Daoy (cell line): ENCODE measurements at places on chromosomes 2 and 18. TPM values are rescaled to one million over a fixed set of nuclear protein-coding genes. Genes with fewer than 3 reads are reported as not detected.

- DNase-seq: no peak
These were observed 26.2 kb downstream of the TRAF3IP1 start for GRCh38 chr2:238346544-238346943.

DNA sequence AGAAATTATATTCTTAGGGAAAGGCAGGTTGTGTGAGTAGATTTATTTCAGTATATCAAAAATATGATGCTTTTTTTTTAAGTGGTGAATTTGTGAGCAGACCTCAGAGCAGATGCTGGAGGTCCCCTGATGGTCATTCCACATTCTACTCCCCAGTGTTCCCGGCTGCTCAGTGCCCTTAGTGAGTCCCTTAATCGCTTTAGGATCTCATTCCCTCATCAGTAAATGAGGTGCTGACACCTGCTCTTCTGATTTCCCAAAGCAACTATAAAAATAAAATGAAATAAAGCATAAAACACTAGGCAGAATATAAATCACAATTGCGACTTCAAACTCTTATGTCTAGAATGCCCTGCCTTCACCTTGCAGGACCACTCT lies 216.2 kb upstream of the TNP1 start:
- no peak for DNase-seq

GRCh38 chr18:48022531-48023329 lies 92.3 kb upstream of the SMAD2 start:
- peak; percentile 62 for DNase-seq

DNA sequence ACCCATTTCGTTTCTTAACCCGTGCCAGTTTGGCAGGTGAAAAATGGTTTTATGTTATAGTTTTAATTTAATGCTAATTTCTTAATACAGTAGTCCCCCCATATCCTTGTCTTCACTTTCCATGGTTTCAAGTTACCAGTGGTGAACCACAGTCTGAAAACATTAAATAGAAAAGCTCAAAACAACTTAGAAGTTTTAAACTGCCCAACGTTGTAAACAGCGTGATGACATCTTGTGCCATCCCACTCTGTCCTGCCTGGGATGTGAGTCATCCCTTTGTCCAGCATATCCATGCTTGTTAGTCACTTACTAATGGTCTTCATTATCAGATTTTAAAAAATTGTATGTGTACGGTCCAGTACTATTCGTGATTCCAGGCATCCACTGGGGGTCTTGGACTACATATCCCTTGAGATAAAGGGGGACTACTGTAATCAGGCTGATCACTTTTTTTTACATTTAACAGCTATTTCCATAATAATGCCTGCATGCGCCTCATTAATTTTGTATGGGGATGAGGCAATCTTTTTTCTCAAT lies 31.9 kb downstream of the SLC66A3 start:
- peak; percentile 54 for DNase-seq

GRCh38 chr2:2232167-2232566 lies 98.9 kb downstream of the MYT1L start:
- DNase-seq: no peak

The UGT1A3 gene
- not detected in 2 replicates for total RNA-seq

DNA sequence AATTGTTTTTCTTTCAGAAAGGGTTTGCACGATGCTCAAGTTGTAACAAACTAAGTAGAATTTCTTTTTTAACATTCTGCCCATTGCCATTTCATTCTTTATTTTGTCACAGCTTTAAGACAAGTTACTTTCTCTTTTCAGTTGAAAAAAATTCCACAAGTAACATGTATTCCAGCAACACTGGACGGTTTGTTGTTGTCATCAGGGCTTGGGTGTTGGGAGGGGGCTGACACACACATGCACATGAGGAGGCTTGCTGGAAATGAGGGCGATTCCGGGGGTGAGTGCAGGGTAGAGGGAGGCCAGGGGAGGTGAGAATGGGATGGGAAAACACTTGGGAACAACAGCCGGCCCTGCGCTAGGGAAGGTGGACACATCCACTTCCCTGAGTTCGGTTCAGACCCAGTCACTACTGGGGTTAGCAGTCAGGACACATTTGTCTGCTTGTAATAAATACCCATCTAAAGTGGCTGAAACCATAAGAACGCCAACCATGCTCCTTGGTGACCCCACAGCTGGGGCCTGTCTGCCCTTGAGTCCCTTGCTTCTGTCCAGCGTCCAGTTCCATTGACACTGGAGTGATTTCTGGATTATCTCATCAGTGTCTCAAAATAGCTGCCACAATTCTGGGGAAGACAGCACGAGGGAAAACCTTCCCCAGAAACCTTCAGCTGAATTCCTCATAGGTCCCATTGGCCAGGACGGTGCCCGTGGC lies 141.8 kb upstream of the BCL2L11 start:
- DNase-seq: no peak
